ENCODE measurements at places on chromosomes 4 and X. TPM values are rescaled to one million over a fixed set of nuclear protein-coding genes. Genes with fewer than 3 reads are reported as not detected.

GRCh38 chr4:100289946-100290345 is 99.7 kb upstream of the DDIT4L start:
- H3K36me3 ChIP-seq = no peaks in the 10 kb centered on the region
- no peak for DNase-seq

- H3K4me1 ChIP-seq = no peaks in the 10 kb centered on the region
- H3K36me3 ChIP-seq = no peaks in the 10 kb centered on the region
- H3K27ac ChIP-seq = no peak overlapping the region
- H3K27me3 ChIP-seq = no peaks in the 10 kb centered on the region
Measured at GRCh38 chr4:108492816-108493595, 127.4 kb upstream of the RPL34 start.

GRCh38 chr4:53778155-53778554 is 186.9 kb upstream of the LNX1 start:
- no peak for DNase-seq
- no peaks in the 10 kb centered on the region for H3K4me1 ChIP-seq
- H3K27me3 ChIP-seq = no peaks in the 10 kb centered on the region
- H3K27ac ChIP-seq = no peak overlapping the region
- no peaks in the 10 kb centered on the region for H3K36me3 ChIP-seq

DNA sequence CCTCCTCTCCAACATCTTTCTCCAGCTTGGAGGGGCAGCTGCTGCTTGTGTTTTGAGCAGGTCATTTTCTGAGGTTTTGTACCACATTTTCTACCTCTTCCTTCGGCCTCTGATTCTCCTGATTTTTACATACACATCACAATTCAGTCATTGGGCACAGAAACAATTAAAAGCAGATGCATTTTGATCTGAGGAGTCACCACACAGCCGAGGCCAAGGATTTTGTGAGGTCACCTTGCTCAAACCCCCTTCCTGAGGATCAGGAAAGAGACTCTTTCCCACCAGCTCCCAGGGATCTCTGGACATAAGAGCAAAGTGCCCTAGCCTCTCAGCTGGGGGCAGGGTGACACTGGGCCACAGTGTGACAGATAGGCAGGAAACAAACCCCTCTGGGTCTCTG is 5.4 kb upstream of the FATE1 start:
- no peaks in the 10 kb centered on the region for H3K27me3 ChIP-seq
- H3K27ac ChIP-seq = no peak overlapping the region
- no peak overlapping the region for H3K4me3 ChIP-seq
- DNase-seq = no peak
- no peaks in the 10 kb centered on the region for H3K36me3 ChIP-seq
- no peaks in the 10 kb centered on the region for H3K4me1 ChIP-seq

GRCh38 chr4:54553001-54553400 is 104.8 kb upstream of the KIT start:
- H3K27ac ChIP-seq = no peak overlapping the region
- no peaks in the 10 kb centered on the region for H3K36me3 ChIP-seq
- no peak overlapping the region for H3K4me3 ChIP-seq
- no peak for DNase-seq

DNA sequence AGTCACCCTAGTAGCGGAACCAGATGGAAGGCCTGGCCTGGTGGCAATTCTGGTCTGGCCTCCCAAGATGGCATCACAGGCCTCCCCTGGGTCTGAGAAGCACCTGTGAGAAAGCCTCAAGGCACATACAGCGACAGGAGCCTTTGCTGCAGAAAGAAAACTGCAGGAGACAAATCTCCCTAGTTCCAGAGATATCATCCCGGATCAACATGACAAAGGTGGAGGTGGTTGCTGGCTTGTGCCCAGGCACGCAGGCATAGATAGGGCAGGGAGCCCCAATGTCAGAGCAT is 93.6 kb downstream of the BCOR start:
- no peak overlapping the region for H3K4me3 ChIP-seq
- H3K4me1 ChIP-seq = peaks cover 5% of the 10 kb centered on the region
- DNase-seq = no peak
- H3K36me3 ChIP-seq = no peaks in the 10 kb centered on the region
- H3K27me3 ChIP-seq = no peaks in the 10 kb centered on the region

DNA sequence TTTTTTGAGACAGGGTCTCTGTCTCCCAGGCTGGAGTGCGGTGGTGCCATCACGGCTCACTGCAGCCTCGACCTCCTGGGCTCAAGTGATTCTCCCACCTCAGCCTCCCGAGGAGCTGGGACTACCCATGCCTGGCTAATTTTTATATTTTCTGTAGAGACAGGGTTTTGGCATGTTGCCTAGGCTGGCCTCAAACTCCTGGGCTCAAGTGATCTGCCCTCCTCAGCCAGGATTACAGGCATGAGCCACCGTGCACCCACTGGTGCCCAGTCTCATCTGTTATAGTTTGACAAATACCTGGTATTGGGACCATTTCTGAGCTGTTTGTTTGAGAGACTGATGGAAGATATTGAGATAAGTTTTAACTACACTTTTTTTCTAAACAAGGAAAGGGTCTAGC is 57.5 kb upstream of the SMIM10 start:
- no peak for DNase-seq
- H3K4me3 ChIP-seq = no peak overlapping the region
- H3K36me3 ChIP-seq = no peaks in the 10 kb centered on the region
- no peaks in the 10 kb centered on the region for H3K27me3 ChIP-seq
- no peaks in the 10 kb centered on the region for H3K4me1 ChIP-seq

DNA sequence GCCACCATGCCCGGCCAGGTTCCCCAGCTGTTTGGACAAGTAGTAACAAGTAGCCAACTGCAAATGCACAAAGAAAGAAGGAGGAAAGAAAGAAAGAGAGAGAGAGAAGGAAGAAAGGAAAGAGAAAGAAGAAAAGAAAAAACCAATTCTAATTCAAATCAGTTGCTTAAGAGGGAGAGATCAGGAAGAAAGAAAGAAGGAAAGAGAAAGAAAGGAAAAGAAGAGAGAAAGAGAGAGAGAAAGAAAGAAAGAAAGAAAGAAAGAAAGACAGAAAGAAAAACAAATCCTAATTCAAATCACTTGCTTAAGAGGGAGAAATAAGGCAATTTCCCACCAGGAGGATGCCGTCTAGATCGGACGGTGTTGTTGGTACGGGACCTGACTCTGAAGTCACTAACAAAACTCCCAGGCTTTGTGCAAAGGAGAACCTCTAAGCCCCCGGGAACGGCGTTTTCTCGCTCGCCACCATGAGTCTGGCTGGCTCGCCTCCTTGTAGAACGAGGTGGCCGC is 95.5 kb upstream of the PPP2R3B start:
- H3K27ac ChIP-seq = no peak overlapping the region
- no peaks in the 10 kb centered on the region for H3K4me1 ChIP-seq
- DNase-seq = no peak

- H3K27ac ChIP-seq = no peak overlapping the region
- no peaks in the 10 kb centered on the region for H3K27me3 ChIP-seq
- no peaks in the 10 kb centered on the region for H3K36me3 ChIP-seq
- no peak for DNase-seq
Measured at GRCh38 chr4:152382057-152382785, 153.7 kb downstream of the FBXW7 start.

GRCh38 chr4:7770224-7771050 is 169.2 kb downstream of the AFAP1 start:
- H3K36me3 ChIP-seq = peaks cover 4% of the 10 kb centered on the region
- no peak overlapping the region for H3K4me3 ChIP-seq
- H3K27me3 ChIP-seq = no peaks in the 10 kb centered on the region
- peaks cover 18% of the 10 kb centered on the region for H3K4me1 ChIP-seq

AFP gene
- total RNA-seq = not detected

PLP1 gene
- total RNA-seq = not detected

REPS2 gene
- 0.69 TPM for total RNA-seq

CENPVL3 gene
- total RNA-seq = not detected

CAPN6 gene
- not detected for total RNA-seq

All from CD4-positive, alpha-beta memory T cell (primary cell).